T-helper 1 cell (primary cell): ENCODE measurements at places on chromosomes 4 and X.
A peak's percentile ranks its signal among the peaks of the same experiment; 100 is the strongest.

- DNase-seq, result no peak
These were observed 13.6 kb upstream of the PDGFRA start for GRCh38 chr4:54215379-54216077.

- no peak for DNase-seq
These were observed 24.4 kb upstream of the MAP7D3 start for GRCh38 chrX:136275553-136275952.

- no peak for DNase-seq
These were observed 239.9 kb upstream of the TEX13A start for GRCh38 chrX:105460376-105460775.

- no peak for DNase-seq
These were observed 213.8 kb upstream of the FGF13 start for GRCh38 chrX:138925330-138925729.

- DNase-seq, result no peak
These were observed 223.2 kb downstream of the PRDM5 start for GRCh38 chr4:120699354-120699753.

- DNase-seq, result no peak
These were observed 5.3 kb upstream of the PYURF start for GRCh38 chr4:88528861-88529260.

- DNase-seq, result no peak
These were observed 72.5 kb downstream of the EVC2 start for GRCh38 chr4:5635826-5636195.

GRCh38 chrX:138128027-138128671 lies 562.2 kb downstream of the ZIC3 start:
- peak; percentile 23 for DNase-seq

GRCh38 chr4:173910891-173911290 lies 372.6 kb downstream of the FBXO8 start:
- DNase-seq, result no peak

DNA sequence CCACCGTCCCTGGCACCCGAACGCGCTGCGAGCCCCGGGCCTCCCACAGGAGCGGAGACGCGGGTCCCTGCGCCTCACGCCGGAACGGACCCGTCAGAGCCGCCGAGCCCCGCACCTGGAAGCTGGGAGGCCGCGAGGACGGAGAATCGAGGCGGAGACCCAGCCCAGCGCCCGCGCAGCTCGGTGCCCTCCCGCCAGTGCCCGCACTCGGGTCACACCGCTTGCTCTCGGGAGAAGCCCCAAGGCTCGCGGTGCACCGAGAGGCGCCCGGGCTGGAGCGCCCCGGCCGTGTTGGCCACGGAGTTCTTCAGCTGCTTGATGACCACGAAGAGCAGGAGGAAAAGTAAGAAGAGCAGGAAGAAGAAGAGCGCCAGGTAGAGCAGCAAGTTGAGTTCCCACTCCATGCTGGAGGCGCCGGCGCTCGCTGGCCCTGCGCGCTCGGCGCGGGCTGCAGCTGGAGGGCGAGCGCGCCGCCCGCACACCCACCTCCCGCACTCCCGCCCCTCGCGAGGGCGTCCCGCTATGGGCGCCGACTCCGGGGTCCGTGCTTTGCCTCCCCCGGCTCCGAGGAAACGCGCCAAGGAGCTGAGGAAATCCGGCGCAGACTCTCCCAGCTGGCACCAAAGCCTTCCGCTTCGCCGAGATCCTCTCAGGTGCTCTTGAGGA lies at the start of gene SMIM43:
Gene SMIM43 (minus strand): TSS at position 463 of the 666 bp plus-strand sequence. CDS start 59 bp downstream, at position 404.
- no peak for DNase-seq

DNA sequence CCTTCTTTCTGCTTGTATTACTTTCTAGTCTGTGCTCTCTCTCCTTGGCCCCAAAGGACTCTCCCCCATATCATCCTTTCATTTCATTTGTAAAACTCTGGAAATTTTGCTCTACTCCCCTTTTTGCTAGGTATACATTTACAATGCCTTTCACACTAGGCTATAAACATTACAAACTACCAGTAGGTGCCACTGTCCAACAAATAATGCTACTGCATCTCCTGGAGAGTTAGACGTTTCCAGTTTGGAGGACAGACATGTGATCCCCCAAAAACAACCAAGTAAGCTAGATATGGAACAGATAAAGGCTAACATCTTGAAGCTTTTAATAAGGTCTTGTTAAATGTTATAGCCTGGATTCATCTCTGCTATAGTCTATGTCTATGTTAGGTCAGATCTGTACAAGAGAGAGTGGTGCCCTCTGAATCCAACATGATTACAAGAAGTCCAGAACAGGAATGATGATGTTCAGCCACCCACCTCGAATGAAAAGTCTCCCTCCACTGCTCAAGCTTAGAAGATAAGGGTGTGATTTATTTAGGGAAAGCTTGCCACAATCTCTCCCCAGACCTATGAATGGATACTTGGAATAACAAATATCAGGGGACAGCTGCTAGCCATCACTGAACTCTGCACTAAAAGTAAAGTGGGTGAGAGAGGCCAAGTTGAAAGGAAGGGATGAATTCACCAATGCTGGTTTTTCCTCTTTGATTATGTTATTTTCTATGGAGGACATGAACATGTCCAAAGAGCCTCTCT lies 14.3 kb downstream of the CBR4 start:
- no peak for DNase-seq

- DNase-seq, result no peak
These were observed 421.5 kb upstream of the GNPDA2 start for GRCh38 chr4:45147866-45148265.

DNA sequence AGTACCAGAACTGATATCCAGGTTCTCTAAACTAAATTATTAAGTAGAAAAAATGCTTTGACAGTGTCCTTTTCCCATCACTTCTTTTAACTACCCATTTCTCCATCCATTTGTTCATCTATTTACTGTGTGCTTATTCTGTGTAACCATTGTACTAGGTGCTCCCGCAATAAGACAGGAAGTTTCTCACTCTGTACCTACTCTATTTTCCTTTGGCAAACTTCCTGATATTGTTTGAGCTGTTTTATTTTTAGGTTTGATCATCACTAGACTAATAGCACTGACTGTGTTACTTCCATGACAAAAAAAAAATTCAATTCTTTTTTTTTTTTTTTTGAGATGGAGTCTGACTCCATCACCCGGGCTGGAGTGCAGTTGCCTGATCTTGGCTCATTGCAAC lies 102.5 kb upstream of the CASK start:
- DNase-seq, result no peak

- DNase-seq, result no peak
These were observed 448.1 kb downstream of the PDGFC start for GRCh38 chr4:156523492-156523891.

DNA sequence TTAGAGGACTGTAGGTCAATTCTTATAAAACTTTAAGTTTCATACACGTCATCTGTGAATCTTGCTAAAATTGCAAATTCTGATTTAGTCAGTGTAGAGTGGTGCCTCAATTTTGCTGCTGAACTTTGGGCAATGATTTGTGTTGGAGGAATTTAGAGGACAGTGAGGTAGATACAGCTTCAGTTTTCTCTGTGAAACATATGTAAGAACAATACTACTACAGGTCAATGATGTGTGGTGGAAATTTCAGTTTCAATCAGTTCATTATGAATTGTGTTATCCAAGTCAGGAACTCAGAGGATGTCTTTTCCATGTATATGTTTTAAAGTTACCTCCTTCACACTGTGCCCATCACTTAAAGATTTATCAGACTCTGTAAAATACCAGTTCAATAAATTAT lies 1597.8 kb upstream of the PCDH10 start:
- DNase-seq, result no peak

DNA sequence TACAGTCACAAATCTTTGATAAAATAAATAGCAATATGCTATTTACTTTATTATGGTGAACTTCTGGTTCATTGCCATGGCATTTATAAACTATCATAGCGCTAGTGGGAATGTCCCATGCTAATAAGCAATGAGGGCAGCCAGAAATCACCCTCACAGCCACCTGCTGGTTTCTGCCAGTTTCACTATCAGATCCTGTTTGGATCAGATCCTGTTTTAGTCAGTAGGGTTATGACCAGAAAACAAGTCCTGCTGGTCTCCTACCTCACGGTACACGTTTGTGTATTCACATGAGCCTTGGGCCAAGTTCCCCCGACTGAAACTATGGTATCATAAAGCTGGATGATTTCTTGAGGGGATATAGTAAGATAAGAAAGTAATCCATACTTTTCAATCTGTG lies 17.7 kb downstream of the FOXR2 start:
- DNase-seq, result no peak

- no peak for DNase-seq
These were observed 496.3 kb downstream of the PDGFC start for GRCh38 chr4:156475322-156475721.

DNA sequence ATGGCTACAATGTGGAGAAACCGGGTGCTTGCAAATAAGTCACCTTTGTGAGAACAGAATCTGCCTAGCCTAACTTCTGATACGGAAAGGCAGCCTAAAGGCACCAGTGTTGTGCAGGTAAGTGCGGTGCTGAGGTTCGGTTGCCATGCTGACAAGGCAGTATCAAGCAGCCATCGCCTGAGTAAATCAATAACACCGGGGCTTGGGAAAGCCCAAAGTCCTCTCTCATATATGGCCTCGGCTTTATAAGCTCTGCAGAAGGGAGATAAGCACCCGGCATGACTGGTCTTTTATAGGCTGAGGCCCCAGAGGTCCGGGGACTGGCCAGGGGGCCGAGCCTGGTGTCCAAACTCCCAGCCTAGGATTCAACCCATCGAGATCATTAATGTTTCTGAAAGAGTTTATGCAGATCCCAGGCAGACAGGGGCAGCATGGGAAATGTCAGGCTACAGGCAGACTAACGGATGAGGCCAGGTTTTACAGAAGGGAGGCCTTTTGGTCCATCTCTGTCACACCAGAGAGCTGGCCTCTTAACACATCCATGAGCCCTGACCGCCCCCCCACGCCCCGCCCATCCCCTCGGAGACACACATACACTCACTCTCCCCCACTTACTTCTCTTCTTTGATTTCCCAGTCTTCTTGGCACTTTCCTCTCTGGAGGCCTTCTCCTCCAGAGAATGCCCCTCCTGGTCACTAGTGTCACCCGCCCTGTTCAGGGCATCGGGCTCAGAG lies 38.5 kb downstream of the ELF4 start:
- DNase-seq, result no peak

DNA sequence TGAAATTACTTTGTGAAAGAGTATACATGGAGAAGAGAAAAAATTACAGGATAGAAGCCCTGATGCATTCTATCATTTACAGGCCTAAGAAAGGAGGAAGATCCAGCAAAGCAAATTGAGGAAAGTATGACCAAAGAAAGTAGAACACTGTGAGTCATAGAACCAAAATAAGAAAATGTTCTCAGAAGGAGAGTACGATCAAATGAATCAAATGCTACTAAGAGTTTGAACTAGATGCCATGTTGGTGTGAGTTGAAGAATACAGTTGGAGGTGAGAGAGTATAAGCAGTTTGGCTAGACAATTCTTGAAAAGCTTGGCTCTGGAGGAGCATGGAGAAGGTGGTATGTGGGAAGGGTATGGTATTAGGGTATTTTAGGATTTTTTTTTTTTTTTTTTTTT lies 161.8 kb downstream of the RPA4 start:
- DNase-seq, result no peak

- DNase-seq, result no peak
These were observed 34.0 kb downstream of the ELF2 start for GRCh38 chr4:139142980-139143379.

DNA sequence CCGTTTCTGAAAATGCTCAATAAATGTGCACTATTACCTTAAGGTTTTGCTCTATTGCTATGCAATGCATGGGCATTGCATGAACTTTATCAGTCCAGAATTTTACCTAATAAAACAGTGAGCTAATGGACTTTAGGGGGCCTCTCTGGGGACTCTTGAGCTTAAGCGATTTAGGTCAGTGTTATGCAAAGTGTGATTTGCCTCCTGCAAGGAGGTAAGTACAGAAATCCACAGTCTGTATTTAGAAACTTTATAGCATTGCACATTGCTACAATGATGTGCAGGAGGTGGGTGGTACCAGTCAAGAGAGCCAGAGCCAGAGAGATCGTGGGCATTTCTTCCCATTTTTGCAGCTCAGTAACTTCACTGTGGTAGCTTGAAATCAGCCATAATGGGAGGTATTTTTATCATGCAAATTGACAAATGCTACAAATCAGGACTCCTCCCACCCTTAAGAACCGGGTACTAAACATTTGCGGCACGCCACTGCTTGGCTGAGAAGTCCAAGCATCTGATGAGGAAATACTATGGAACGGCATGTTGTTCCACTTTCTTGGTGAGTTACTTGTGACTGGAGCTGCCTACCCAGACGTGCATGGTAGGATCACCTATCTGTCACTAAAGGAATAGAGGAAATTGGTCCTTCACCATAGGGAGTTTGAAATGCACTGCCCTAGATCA lies 174.6 kb upstream of the PGRMC2 start:
- DNase-seq, result no peak

GRCh38 chrX:13581554-13581953 lies 12.2 kb downstream of the EGFL6 start:
- no peak for DNase-seq

- no peak for DNase-seq
These were observed 45.3 kb downstream of the KLHL15 start for GRCh38 chrX:23981711-23982110.

DNA sequence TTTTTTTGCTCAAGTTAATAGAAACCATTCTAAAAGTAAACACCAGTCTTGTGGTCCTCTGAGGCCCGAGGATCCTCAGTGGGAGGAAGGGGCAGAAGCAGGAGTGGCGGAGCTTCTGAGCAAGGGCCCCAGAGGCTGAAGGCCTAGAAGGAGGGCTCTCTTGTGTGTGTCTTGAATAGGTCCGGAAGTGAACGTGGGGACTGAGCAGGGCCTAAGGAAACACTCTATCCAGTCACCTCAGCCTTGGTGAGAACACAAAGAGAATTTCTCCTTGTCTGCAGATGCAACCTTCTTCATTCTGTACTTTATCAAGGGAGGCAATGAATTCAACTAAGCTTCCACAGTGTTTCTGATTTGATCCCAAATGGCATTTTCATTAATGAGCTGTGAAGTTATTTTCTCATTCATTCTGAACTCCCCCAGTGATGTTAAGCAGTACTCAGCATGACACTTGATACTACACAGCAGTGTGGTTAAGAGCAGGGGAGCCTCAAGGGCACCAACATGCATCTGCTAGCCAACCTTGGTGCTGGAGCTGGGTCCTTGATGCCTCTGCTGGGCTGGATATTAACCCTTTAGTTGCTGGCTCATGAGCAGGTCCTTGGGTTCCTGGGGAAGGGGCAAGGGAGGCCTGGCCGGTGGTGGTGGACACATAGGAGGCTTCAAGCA lies 64.7 kb downstream of the RBM47 start:
- no peak for DNase-seq

DNA sequence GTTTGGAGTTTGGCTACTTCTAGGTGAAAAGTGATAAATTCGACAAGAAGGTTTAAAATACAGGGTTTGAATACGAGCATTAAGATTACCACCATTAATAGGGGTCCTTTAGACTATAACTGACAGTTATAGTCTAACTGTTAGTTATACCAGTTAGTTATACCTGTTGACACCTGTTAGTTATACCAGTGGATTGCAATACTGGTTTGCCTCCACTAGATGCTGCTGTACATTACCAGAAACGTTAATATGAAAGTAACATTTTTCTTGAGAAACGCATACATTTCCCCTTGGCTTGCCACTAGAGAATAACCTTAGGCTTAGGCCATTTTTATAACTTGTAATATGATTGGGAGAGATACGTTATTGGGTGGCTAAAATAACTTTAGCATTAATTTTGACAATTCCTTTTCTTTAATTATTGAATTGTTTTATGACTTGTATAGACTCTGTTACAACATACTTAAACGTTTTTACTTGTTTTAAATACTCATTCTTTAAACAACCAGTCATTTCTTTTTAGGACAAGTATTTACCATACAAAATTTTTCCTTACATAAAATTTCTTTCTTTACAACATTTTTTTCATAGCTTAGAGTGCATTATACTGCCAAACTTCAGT lies 911.2 kb downstream of the FSTL5 start:
- DNase-seq, result no peak
